ENCODE measurements at places on chromosomes 16 and 17.

DNA sequence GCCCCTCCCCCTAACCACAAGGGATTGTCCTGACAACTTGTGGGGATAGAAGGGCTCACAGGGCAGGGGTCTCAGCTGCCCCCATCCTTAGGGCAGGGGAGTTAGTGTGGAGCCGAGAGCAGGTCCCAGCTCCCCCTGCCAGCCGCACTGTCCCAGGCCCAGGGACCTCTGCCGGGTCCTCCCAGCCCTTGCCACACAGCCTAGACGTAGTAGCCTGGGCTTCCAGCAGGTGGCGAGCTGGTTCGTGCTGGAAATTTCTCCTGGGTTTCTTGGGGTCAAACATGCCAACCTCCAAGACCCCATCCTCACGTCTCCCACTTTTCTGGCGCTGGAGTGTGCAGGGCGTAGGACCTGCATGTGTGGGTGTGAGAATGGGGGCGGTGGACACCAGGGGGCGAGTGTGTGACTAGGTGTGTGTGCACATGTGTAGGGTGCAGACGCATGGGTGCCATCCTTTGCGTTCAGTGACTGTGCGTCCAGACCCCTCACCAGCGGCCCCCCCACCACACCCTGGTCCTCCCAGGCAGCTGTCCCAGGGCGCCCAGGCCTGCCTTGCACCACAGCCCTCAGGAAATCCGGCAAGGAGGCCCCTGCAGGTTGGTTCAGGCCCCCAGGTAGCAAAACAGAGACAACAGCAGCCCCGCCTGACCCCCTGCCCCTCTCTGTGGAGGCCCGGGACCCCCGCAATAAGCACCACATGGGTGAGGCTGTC is 29.5 kb downstream of the SBK1 start:
- DNase-seq: peak; percentile 79

- no peak for DNase-seq
These were observed 4.7 kb downstream of the RFNG start for GRCh38 chr17:82046903-82047302.

DNA sequence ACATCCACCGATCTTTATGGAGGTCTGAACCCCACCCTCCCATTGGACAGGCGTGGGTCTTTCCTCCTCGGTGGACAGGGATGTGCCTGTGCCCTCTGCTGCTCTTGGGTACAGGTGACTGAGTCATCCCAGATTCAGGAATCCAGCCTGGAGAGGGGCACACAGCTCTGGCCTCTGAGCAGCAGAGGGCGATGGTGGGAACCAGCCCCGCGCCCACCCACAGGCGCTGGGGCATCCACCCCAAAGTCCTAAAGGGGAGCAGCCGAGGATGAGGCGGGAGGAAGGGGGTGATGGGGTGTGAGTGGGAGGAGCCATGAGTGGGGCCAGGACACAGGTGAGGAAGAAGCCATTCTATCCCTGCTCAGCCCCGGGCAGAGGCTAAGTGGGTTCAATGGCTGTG is 35.0 kb downstream of the ENGASE start:
- DNase-seq: peak; percentile 60

- no peak for DNase-seq
These were observed 104.9 kb downstream of the RMI2 start for GRCh38 chr16:11450136-11450535.

- no peak for DNase-seq
These were observed 18.3 kb upstream of the CACNG4 start for GRCh38 chr17:66946251-66946650.

DNA sequence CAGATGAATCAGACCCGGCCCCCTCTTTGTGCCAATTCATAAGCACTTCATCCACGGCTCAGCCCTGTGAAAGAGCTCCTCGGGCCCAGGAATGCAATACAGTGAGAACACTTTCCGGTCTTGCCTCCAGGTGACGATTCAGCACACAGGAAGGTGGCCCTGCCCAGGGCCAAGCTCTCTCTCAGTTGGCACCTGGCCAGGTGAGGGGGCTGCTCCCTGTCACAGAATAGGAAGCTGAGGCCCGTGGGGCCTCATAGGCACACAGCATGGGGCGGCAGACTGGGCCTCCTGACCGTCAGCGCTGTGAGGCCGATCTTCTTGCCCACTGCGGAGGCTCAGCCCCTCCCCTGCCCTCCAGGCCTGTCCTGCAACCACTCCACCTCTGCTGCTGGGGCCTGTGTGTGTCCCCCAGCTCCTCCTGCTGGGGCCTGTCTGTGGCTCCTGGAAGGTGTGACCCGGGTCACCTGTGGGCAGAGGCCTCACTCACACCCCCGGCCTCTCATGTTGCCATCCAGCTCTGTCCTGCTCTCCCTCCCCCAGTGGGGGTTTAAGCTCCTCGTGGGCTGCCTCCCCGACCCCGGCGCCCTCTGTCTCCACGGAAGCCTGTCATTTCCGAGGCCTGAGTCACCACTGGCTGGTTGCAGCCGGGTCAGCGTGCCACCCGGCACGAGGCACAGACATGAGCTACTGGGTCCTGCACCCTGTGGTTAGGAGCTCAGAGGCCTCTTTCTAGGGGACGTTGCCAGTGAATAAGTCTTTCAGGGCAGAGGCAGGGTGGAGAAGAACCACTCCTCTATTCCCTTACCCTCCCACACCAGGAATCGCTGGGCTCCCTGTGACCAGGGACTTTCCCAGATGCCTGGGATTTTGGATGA is 114.4 kb downstream of the SEC14L1 start:
- no peak for DNase-seq

GRCh38 chr16:56600398-56600999 is 7.9 kb upstream of the MT2A start:
- peak; percentile 31 for DNase-seq

DNA sequence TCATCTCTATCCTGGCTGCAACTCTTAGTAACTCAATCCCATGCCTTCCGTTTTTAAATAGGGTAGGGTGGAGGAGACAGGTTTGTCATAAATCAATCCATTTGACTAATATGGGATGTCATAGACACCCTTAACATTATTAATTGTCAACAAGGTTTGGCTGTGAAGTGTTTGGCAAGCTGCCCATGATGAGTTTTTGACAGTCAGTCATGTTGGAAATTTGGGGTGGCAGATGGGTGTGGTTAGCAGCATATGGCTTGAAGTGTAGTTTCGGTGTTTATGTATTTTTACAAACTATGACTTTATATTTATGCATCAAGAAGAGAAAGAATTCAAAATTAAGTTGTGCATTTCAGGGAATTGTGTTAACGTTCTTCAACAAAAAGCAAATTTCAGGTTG is 221.8 kb upstream of the CDH5 start:
- no peak for DNase-seq

GRCh38 chr16:88073201-88073721 is 122.0 kb downstream of the BANP start:
- no peak for DNase-seq

- no peak for DNase-seq
These were observed 35.6 kb downstream of the RNF213 start for GRCh38 chr17:80296221-80296620.

GRCh38 chr17:9987779-9988585 is 82.9 kb upstream of the RCVRN start:
- DNase-seq: peak; percentile 60

DNA sequence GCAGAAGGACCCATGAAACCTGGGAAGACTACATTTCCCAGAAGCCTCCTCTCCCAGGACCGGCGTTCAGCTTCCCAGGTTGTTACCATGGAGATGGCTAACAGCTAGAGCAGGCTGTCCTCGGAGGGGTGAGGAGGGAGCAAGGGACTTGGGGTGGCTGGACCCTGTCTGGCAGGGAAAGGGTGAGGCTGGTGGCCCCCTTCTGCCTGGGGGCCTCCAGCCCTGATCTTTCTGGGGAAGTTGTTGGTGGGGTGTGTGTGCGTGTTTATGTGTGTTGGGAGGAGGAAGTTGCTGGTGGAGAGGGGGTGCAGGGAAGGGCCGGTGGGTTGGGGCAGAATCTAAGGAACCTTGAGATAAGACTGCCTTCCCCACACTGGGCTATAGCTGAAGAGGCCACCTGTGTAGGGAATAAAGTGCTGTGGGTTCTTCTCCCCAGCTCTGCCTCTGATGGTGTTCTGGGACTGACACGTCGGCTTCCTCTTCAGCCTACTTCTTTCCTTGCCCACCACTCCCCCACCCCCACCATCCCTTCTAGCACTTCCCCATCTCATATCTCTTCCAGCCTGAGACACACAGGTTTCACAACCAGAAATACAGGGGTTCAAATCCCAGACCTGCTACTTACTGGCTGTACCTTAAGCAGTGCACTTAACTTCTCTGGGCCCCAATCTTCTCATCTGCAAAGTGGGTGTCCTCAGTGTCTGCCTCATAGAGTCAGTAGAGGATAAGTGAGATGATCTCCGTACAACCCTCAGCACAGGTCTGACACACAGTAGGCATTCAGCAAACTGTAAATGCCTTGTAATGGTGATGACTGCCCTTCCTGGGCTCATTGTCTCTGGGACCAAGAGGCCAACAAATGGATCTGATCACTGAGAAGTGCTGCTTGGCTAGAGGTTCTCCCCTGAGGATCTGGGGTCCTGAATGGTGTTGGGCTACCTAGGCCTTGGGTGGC is at the start of gene DRC7:
Gene DRC7, plus strand, starts transcription at position 82 of the 955 bp plus-strand sequence. CDS start 3,144 bp downstream, outside the sequence.
- peak; percentile 74 for DNase-seq

GRCh38 chr16:88469615-88470395 is 16.7 kb downstream of the ZFPM1 start:
- no peak for DNase-seq

GRCh38 chr17:27354491-27355081 is 60.7 kb downstream of the WSB1 start:
- no peak for DNase-seq

- DNase-seq: peak; percentile 28
These were observed 684 bp downstream of the ZFP90 start for GRCh38 chr16:68539711-68540239.

DNA sequence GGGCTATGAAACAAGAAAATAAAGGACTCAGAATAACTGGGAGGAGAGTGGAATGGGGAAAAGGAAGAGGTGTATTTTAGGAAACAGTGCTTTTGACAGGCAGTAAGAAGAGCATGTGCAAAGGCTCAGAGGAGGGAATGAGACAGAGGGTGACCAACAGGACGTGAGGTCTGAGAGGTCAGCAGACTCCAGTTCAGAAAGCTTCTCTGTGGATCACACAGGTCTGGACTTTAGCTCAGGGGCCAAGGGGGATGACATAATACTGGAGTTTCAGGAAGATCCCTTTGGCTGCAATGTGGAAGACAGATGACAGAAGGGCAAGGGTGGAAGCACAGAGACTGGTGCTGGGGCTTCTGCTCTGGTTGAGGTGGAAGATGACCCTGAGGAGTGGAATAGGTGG is 489.9 kb upstream of the CDH5 start:
- DNase-seq: no peak

DNA sequence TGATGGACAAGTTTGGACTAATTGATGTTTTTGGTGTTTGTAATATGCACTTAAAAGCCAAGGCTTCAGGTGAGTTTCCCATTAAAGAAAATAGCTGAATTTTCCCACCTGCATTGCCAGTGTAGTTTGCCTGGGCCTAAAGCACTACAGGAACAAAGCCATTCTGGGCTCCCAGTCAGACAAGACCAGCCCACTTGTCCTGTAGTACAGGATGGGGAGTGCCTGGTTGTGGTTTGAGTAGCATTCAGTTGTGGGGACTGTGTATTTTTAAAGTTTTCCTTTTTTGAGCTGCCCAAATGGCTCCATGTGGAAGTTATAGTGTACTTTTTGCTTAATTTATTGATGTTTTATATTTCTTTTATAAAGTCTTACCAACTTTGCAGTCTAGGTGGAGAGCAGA is 91.7 kb downstream of the TANGO6 start:
- DNase-seq: no peak

GRCh38 chr16:66513111-66513723 is 36.7 kb downstream of the TK2 start:
- DNase-seq: no peak

DNA sequence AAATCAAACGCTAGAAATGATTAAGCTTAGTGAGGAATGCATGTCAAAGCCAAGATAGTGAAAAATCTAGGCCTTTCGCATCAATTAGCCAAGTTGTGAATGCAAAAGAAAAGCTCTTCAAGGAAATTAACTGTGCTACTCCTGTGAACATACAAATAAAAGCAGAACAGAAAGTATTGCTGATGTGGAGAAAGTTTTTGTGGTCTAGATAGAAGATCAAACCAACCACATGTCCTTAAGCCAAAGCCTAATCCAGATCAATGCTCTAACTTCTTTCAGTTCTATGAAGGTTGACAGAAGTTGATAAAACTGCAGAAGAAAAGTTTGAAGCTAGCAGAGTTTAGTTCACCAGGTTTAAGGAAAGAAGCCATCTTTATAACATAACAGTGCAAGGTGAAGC is 1044.6 kb downstream of the CDH11 start:
- DNase-seq: no peak

DNA sequence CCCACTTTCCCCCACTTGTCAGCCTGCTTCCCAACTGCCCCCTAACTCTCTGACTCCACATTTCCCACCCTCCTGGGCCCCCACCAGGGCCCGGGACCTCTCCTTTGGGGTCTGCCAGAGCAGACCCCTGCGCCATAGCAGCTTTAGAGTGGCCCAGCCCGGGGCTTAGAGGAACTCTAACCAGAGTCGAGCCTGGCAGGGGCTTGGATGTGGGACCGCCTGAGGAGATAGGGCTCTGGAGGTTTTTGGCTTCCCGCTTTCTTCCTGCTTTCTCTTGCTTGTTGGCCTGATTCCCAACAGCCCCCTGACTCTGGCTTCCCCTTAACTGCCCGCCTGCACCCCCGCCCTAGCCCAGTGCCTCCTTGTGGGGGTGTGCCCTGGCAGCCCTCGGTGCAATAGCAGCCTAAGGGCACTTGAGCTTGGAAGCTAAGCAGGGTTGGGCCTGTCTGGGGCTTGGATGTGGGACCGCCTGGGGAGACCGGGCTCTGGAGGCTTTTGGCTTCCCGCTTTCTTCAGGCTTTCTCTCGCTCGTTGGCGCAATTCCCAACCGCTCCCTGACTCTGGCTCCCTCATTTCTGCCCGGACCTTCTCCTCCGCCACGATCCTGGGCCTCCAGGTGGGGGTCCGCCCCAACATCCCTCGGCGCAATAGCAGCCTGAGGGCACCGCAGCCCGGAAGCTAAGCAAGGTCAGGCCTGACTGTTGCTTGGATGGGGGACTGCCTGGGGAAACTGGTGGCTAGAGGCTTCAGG is 2292.0 kb downstream of the TP53TG3F start:
- no peak for DNase-seq

- DNase-seq: peak; percentile 38
These were observed 141.8 kb downstream of the GRIN2A start for GRCh38 chr16:10040136-10041080.

DNA sequence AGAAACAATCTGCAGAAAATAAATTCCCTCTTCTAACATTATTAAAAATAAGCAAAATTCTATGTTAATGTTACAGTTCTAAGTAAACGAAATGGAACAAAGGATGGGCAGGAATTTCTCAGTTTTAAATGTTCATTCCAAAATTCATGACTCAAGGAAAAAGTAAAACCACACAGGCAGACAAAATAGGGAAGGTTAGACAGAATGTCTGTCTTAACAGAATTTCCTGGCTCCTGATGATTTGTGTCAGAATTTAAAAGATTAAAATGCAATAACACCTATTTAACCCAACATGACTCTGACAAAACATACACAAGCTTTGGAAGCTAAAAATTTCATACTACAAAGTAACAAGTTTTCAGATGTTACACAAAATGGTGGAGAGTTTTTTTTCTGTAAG is 42.8 kb downstream of the SPOP start:
- no peak for DNase-seq
